ENCODE measurements at places on chromosomes 13 and 19. TPM values are rescaled to one million over a fixed set of nuclear protein-coding genes. Genes with fewer than 3 reads are reported as not detected.

DNA sequence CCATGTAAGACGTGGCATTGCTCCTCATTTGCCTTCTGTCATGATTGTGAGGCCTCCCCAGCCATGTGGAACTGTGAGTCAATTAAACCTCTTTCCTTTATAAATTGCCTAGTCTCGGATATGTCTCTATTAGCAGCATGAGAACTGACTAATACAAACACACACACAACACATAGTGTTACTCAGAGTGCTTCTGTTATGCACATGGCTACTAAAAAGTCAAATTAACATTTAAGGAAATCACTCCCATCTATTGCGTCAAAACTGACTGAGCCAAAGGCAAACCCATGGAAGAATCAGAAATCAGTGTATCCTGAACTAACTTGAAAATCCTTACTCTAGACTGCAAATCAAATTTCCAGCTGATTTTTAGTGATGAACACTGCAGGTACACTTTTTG lies 209.2 kb downstream of the RBM26 start:
- H3K4me1 ChIP-seq: no peaks in the 10 kb centered on the region
- H3K4me3 ChIP-seq: no peak overlapping the region

GRCh38 chr19:17424743-17425365 lies 5.0 kb downstream of the MVB12A start:
- H3K27ac ChIP-seq: no peak overlapping the region
- H3K36me3 ChIP-seq: peaks cover 7% of the 10 kb centered on the region
- no peaks in the 10 kb centered on the region for H3K4me1 ChIP-seq
- no peak for DNase-seq

GRCh38 chr19:49850221-49850486 lies 805 bp upstream of the PTOV1 start:
- no peak for DNase-seq
- peaks cover 4% of the 10 kb centered on the region for H3K36me3 ChIP-seq
- H3K27ac ChIP-seq: peak overlapping the region; percentile 97
- H3K4me1 ChIP-seq: peaks cover 32% of the 10 kb centered on the region
- H3K27me3 ChIP-seq: no peaks in the 10 kb centered on the region
- H3K4me3 ChIP-seq: peak overlapping the region; percentile 86

GRCh38 chr19:4120559-4121272 lies 3.2 kb downstream of the MAP2K2 start:
- no peak overlapping the region for H3K4me3 ChIP-seq
- H3K27ac ChIP-seq: no peak overlapping the region
- H3K36me3 ChIP-seq: peaks cover 22% of the 10 kb centered on the region
- H3K27me3 ChIP-seq: no peaks in the 10 kb centered on the region

GRCh38 chr13:113186061-113186900 lies 22.2 kb downstream of the PCID2 start:
- H3K4me3 ChIP-seq: no peak overlapping the region
- H3K36me3 ChIP-seq: peaks cover 36% of the 10 kb centered on the region
- H3K27me3 ChIP-seq: no peaks in the 10 kb centered on the region

GRCh38 chr19:46283771-46284170 lies 13.1 kb upstream of the HIF3A start:
- peaks cover under 1% of the 10 kb centered on the region for H3K4me1 ChIP-seq
- no peaks in the 10 kb centered on the region for H3K36me3 ChIP-seq
- no peak overlapping the region for H3K27ac ChIP-seq
- no peak for DNase-seq
- H3K4me3 ChIP-seq: no peak overlapping the region
- H3K27me3 ChIP-seq: no peaks in the 10 kb centered on the region

- no peaks in the 10 kb centered on the region for H3K27me3 ChIP-seq
- DNase-seq: no peak
- H3K4me1 ChIP-seq: peaks cover 13% of the 10 kb centered on the region
- H3K4me3 ChIP-seq: no peak overlapping the region
- H3K36me3 ChIP-seq: no peaks in the 10 kb centered on the region
Observed at GRCh38 chr19:14525729-14526128, 3.7 kb upstream of the TECR start.

- no peak overlapping the region for H3K4me3 ChIP-seq
- no peak overlapping the region for H3K27ac ChIP-seq
- no peaks in the 10 kb centered on the region for H3K36me3 ChIP-seq
- no peak for DNase-seq
- no peaks in the 10 kb centered on the region for H3K4me1 ChIP-seq
Observed at GRCh38 chr13:112159575-112160547, 92.9 kb downstream of the SOX1 start.

DNA sequence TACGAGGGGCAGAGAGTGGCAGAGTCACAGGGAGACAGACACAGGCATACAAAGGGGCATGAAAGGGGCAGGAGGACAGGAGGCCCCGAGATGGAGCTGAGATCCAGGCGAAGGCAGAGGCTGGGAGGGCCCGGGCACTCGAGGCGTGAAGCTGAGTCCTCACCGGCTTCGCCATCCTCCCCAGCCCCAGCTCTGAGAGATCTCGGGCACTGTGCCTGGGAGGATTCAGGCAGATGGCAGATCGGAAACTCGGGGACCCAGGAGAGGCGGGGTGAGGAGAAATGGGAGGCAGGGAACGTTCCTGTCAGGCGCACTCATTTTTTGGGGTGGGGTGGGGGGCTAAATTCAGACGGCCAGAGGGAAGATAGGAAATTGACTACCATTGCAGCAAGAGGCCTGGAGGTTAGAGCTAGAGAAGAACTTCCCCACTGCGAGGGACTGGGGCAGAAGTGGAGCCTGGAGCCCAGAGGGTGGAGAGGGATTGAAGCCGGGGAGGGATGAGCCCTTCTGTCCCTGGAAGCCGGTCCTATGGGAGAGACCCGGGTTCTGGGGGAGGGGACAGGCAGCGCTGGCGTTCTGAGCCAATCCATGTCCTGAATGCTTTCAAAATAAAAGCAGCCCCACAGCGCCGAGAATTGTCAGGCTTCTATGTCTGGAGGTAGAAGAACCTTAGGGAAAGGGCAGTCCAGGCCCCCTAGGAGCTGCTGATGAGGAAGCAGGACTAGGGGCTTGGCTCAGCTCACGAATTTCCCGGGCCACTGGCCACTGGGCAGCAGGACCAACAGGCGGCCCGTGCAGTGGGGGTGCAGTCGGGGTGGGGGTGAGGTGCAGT lies 12.6 kb downstream of the LRRC4B start:
- no peaks in the 10 kb centered on the region for H3K36me3 ChIP-seq
- peak overlapping the region; percentile 75 for H3K4me3 ChIP-seq
- no peaks in the 10 kb centered on the region for H3K27me3 ChIP-seq
- peaks cover 7% of the 10 kb centered on the region for H3K4me1 ChIP-seq
- H3K27ac ChIP-seq: no peak overlapping the region
- DNase-seq: no peak

DNA sequence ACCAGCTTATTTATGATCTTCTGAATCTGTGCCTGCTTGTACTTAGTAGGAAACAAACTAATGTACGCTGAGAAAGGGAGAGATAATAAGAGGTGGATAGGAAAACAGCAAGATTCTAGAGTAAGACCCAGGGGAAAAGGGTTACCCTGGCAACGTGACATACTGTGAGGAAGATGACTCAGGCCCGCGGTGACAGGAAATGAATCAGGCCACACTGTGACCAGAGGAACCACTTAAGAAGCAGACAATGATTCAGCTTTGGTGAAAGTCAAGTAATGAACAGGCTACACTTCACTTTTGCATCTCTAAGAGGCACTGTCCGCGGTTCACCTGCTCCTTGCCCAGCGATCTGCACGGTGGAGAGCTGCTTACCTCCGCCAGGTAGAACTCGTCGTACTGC lies 158.2 kb downstream of the NALCN start:
- H3K27me3 ChIP-seq: no peaks in the 10 kb centered on the region
- no peak overlapping the region for H3K27ac ChIP-seq
- H3K4me1 ChIP-seq: no peaks in the 10 kb centered on the region
- H3K4me3 ChIP-seq: no peak overlapping the region

DNA sequence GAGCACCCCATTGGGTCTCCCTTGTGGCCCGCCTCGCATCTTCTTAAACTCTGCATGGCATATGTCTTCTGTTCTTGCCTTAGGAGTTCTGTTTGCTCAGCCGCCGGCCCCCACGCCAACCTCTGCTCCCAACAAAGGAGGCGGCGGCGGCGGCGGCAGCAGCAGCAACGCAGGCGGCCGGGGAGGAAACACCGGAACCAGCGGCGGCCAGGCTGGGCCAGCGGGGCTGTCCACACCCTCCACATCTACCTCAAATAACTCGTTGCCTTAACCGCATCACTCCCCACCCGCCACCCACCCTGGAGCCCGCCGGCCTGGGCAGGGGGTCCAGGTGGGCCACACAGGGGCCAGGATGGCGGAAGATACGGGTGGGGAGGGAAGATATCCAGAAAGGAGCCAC lies 12.3 kb upstream of the WDR18 start:
- no peak for DNase-seq
- no peaks in the 10 kb centered on the region for H3K4me1 ChIP-seq
- no peaks in the 10 kb centered on the region for H3K27me3 ChIP-seq
- H3K4me3 ChIP-seq: no peak overlapping the region

DNA sequence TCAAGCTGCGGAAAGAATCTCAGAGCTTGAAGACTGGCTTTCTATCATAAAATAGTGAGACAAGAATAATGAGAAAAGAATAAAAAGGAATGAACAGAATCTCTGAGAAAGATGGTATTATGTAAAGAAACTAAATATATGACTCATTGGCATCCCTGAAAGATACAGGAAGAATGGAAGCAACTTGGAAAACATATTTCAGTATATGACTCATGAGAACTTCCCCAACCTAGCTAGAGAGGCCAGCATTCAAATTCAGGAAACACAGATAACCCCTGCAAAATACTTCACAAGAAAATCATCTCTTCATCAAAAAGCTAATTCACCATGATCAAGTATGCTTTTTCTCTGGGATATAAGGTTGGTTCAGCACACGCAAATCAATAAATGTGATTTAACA lies 2318.0 kb downstream of the PCDH9 start:
- no peak for DNase-seq
- H3K4me3 ChIP-seq: no peak overlapping the region
- H3K36me3 ChIP-seq: no peaks in the 10 kb centered on the region
- H3K4me1 ChIP-seq: no peaks in the 10 kb centered on the region
- no peak overlapping the region for H3K27ac ChIP-seq

GRCh38 chr19:1874554-1875185 lies 10.6 kb downstream of the ABHD17A start:
- peak overlapping the region; percentile 71 for H3K27ac ChIP-seq
- peak overlapping the region; percentile 71 for H3K4me3 ChIP-seq
- H3K27me3 ChIP-seq: no peaks in the 10 kb centered on the region
- H3K4me1 ChIP-seq: peaks cover 37% of the 10 kb centered on the region
- no peaks in the 10 kb centered on the region for H3K36me3 ChIP-seq

GRCh38 chr13:106003651-106004050 lies 531.8 kb downstream of the EFNB2 start:
- no peak for DNase-seq
- no peaks in the 10 kb centered on the region for H3K27me3 ChIP-seq
- no peaks in the 10 kb centered on the region for H3K4me1 ChIP-seq
- H3K4me3 ChIP-seq: no peak overlapping the region
- H3K36me3 ChIP-seq: no peaks in the 10 kb centered on the region
- H3K27ac ChIP-seq: no peak overlapping the region

- peak within 1 kb of the TSS; percentile 95 for H3K27ac ChIP-seq
- no peaks in the 10 kb centered on the region for H3K27me3 ChIP-seq
- peak within 1 kb of the TSS; percentile 86 for H3K4me3 ChIP-seq
- peaks cover 14% of the 10 kb centered on the region for H3K4me1 ChIP-seq
Observed at GRCh38 chr13:113296823-113297369, at the start of gene LAMP1. LAMP1 (plus strand) TSS chr13:113297239; CDS start chr13:113297435, 196 bp downstream.

- H3K4me3 ChIP-seq: no peak overlapping the region
- no peak for DNase-seq
- H3K27ac ChIP-seq: no peak overlapping the region
- no peaks in the 10 kb centered on the region for H3K27me3 ChIP-seq
Observed at GRCh38 chr13:35498231-35498630, 21.7 kb upstream of the MAB21L1 start.

DNA sequence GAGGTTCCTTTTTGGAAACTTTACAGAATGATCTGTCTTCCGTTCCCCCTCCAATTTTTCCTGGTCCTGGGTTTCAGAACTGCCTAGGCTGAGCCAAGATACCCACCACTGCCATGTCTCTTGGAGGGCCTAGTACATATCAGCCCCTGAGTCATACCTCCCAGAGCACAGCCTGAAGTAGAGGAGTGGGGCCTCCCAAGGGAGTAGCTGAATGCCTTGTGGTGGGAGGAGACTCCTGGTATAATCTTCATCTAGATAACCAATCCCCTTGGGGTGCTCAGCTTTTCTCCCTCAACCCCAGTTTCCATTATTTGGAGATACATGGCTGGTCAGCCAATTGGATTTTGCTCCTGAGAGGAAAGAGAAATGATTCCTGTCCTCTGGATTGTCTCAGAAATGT lies 30.3 kb downstream of the ZNF763 start:
- no peak for DNase-seq
- H3K36me3 ChIP-seq: no peaks in the 10 kb centered on the region
- H3K4me1 ChIP-seq: no peaks in the 10 kb centered on the region
- no peak overlapping the region for H3K4me3 ChIP-seq
- H3K27ac ChIP-seq: no peak overlapping the region
- no peaks in the 10 kb centered on the region for H3K27me3 ChIP-seq

- no peaks in the 10 kb centered on the region for H3K27me3 ChIP-seq
- H3K36me3 ChIP-seq: no peaks in the 10 kb centered on the region
- H3K4me1 ChIP-seq: peaks cover 23% of the 10 kb centered on the region
- no peak overlapping the region for H3K4me3 ChIP-seq
- DNase-seq: no peak
Observed at GRCh38 chr19:50205681-50206138, 2.3 kb downstream of the MYH14 start.

- no peaks in the 10 kb centered on the region for H3K4me1 ChIP-seq
- H3K27ac ChIP-seq: no peak overlapping the region
- H3K36me3 ChIP-seq: no peaks in the 10 kb centered on the region
- H3K4me3 ChIP-seq: no peak overlapping the region
- DNase-seq: no peak
Observed at GRCh38 chr13:27353708-27354107, 70.7 kb upstream of the GTF3A start.

DNA sequence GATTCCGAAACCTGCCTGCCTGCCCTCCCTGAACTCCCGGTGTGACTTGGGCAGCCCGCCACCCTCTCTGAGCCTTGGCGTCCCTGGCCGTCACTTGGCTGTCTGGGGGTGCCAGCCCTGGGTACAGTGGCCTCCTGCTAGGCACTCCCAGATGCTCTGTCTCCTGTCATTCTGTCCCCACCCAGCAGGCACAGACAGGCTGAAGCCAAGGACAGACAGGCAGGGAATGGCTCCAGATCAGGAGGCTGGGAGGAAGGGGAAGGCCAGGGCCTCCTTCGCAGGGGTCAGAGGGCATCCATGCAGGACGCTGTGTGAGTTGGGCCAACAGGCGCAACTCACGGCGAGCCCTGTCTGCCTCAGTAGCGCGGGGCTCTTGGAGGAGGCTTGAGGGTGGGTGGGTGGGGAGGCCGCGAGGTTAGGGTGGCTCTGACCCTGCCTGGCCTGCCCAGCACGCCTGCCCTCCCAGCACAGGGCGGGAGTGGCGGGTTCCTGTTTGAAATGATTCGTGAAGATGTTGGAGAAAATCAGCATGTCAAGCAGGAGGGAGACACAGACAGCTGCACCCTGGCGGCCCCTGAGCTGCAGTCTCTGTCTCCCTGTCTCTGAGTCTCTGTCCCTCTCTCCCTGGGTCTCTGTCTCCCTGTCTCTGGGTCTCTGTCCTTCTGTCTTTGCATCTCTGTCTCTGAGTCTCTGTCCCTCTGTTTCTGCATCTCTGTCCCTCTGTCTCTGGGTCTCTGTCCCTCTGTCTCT lies 19.7 kb downstream of the KLHL26 start:
- H3K4me1 ChIP-seq: peaks cover 55% of the 10 kb centered on the region
- DNase-seq: no peak
- no peak overlapping the region for H3K4me3 ChIP-seq
- H3K27me3 ChIP-seq: no peaks in the 10 kb centered on the region

The OXGR1 gene
- not detected for total RNA-seq

The CYP4F12 gene
- total RNA-seq: 4.7 TPM

The NACC1 gene
- 28.8 TPM for total RNA-seq

The KLF2 gene
- total RNA-seq: 34.9 TPM

The GJB2 gene
- 0.27 TPM for total RNA-seq

The PTGER1 gene
- 2.8 TPM for total RNA-seq

The SIGLEC12 gene
- 2.2 TPM for total RNA-seq

Measured in thoracic aorta (tissue), 2 donors.